ENCODE measurements at places on chromosomes 2 and 18. TPM values are rescaled to one million over a fixed set of nuclear protein-coding genes. Genes with fewer than 3 reads are reported as not detected.

Gene SUPT7L
- total RNA-seq, result 34.8 TPM

DNA sequence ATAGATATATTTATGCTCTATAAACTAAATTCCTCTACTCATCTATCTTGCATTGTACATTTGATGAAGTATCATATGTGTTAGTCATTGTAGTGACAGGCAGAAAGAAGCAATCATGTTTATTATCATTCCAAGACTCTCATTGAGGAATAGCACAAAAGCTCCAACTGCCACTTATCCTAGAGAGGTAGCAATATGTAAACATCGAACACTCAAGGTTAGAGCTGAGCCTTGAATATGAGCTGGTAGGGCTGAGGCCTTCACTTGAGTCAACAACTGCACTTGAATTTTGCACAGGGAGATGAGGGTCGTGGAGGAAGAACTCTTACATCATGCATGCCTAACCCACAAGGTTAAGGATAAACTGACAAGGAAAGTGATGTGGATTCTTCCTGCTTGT, 900.9 kb downstream of the CPS1 start:
- no peak for DNase-seq

DNA sequence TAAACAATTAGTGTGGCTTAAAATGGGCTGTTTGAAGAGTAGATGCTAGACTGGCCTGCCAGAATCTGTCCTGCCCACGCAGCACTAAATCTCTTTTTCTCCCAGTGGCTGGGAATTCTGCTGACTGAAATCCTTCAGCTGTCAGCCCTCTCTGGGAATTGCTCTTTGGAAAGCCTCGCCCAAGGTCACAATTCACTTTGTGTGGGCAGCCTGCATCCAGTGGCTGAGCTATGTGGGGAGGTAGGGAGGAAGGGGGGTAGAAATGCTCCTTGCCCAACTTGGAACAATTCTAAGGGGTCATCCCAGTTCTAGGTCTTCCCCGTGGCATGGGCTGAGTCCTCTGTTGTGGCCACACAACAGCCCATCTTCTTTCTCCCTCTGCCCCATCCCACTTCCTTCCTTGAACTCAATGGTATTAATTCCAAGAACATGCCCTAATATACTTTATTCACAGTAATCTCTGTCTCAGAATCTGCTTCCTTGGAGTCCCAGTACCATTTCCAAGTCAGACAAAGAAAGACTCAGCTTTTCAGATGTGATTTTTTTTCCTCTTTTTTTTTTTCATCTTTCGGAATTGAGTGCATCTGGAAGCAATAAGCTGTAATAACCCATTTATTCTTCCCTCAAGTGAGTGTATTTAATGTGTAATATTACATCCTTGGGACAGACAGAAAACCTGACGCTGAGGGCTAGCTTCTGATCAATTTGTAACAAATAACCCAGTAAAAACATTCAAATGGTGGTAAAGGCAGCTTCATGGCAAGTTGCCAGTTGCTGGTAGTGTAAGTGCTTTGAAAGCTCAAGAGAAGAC, 189.4 kb downstream of the GPD2 start:
- DNase-seq, result no peak

Gene SPRED2
- total RNA-seq, result 34.7 TPM

GRCh38 chr18:8242151-8242696, 367.0 kb upstream of the RAB12 start:
- no peak for DNase-seq

- no peak for DNase-seq
Measured at GRCh38 chr2:68155618-68156017, 2.1 kb upstream of the PNO1 start.

DNA sequence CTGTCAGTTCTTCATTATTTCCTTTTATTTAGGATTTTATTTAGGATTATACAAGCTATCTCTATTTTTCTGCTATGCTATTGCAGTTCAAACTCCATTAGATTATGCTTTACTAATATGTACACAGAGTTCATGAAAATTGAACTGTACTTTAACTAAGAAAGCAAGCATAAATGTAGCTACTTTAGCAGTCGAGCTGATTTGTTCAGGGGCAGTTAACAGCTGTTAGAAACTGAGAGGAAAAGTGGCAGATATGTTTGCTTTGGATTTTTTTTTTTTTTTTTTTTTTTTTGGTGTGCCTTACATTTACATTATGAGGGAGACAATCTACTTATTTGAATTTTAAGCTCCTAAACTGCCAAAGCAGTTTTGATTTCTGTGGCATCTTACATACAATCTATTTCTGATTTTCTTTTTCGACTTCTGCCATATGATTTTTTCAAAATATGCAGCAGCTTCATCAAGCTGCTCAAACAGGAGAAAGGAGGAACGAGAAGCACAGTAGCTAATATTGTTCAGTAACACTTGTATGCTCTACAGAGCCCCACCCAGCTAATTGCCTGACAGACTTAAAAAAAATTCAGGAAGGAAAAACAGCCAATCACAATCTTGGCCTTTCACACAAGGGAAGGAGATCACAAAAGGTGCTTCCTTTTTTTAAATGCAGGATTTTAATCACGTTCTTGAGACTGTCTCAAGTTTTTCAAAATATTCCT, 233.4 kb upstream of the SIX3 start:
- no peak for DNase-seq

Gene LIPG
- 138 TPM for total RNA-seq

Gene DSG3
- 0.06 TPM for total RNA-seq

- DNase-seq, result no peak
Measured at GRCh38 chr2:98846041-98846440, 90.0 kb downstream of the CRACDL start.

Data from mucosa of gallbladder (tissue), 1 donor.